ENCODE measurements at places on chromosomes 4 and X.

- DNase-seq = no peak
Observed at GRCh38 chr4:111506706-111507105, 638.5 kb upstream of the FAM241A start.

- no peak for DNase-seq
Observed at GRCh38 chr4:119962631-119963030, 104.0 kb downstream of the MAD2L1 start.

- no peak for DNase-seq
Observed at GRCh38 chr4:1212546-1213335, 36.2 kb downstream of the CTBP1 start.

- no peak for DNase-seq
Observed at GRCh38 chrX:8897259-8897658, 96.1 kb upstream of the FAM9A start.

GRCh38 chrX:103488794-103489193, 30.5 kb downstream of the RAB40A start:
- no peak for DNase-seq

Data from T-helper 9 cell (primary cell).